Anterior cingulate cortex (tissue), 58 donors: ENCODE measurements at places on chromosomes 4 and X.
A peak's percentile ranks its signal among the peaks of the same experiment; 100 is the strongest.

- DNase-seq, result no peak
Observed at GRCh38 chrX:45422216-45422925, 221.7 kb upstream of the DIPK2B start.

- no peak for DNase-seq
Observed at GRCh38 chr4:97911236-97911906, 231.9 kb downstream of the STPG2 start.

- DNase-seq, result peak; percentile 47
Observed at GRCh38 chr4:163161536-163162205, 5.0 kb downstream of the NAF1 start.

- DNase-seq, result no peak
Observed at GRCh38 chr4:176676901-176677300, 115.8 kb downstream of the VEGFC start.

DNA sequence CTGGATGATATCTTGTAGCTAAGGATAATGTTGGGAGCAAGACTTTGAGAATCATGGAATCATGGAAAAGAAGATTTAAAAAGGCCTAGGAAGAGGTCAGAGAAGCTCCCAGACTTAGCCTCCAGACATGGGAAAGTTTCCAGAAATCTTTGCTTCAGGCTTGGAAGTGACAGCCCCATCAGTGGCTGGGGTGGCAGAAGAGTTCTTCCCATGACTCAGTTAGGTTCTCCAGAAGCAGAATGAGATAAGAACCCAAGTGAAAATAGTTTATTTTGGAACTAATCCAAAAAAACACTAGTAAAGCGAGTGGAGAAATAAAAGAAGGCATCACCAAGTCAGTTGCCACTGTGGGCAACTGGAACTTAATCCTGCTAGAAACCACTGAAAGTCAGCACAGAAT lies 506.9 kb downstream of the MID1IP1 start:
- DNase-seq, result no peak

- DNase-seq, result no peak
Observed at GRCh38 chr4:1342003-1342402, 5.0 kb upstream of the UVSSA start.

DNA sequence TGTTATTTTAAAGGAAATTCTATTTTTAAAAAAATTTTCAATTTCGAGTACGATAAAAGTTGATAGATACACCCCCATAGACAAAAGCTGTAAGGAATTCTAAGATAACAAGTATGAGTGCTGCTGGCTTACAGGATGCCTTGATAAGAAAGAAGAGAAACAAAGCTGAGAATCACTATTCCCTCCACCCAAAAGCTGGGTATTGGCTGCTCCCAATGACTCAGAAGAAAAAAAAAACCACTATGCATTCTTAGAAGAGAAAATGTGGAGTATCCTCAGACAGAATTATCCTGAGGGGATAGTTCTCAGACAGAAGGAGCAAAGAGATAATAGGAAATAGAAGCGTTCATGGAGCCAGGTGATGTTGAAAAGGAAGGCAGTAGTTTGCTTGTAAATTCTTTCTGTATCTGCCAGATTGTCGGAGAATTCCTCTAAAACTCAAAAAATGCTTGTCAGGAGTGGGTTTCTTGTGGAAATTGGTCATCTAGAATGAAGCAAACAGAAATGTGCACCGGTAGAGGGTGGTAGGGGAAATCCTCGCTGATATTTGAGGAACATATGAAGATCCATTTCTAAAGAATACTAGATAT lies 217.5 kb upstream of the ADAMTS3 start:
- DNase-seq, result no peak

DNA sequence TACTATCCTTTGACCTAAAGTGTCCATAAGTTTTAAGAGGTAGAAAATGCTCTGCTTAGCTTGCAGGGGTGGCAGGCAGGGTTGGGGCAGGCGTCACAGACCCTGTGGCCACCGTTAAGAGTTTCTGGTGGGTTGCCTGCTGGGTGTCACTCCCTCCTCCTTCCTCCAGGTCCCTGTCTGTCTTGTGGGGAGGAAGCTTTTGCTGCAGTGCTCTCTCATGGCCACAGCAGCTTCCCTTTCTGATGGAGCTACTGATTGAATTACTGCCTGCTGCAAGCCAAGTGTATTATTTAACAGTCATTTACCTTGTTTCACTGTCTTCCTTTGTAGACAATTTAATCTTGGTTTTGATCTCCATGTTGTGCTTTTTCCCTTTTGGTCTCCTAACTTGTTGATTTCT lies 384.6 kb downstream of the IDS start:
- no peak for DNase-seq

GRCh38 chr4:621296-622070 lies 3.9 kb upstream of the PDE6B start:
- no peak for DNase-seq
